Lower leg skin (tissue), 4 donors: ENCODE measurements at places on chromosomes 1 and 21.

DNA sequence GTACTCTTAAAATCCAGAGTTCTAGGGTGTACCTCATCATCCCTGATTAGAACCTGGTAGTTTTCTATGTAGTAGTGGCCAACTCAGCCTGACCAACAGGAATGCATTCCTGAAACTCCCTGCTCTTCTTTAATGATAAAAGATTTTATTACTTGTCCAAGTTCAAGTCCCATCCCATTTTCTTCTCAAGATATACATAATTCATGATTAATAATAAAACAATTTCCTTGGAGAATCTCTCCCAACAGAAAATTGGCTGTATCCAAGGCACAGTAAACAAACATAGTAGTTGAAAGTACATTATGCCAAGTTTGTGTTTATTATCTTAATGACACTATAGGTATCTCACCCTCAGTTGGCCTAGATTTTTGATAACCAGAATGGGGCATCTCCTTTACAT lies 714.1 kb upstream of the ADAMTS5 start:
- DNase-seq: no peak

- DNase-seq: no peak
Observed at GRCh38 chr1:71031426-71031825, 16.2 kb downstream of the PTGER3 start.

GRCh38 chr21:14210738-14211137 lies at the start of gene LIPI:
TSS of gene LIPI (minus strand) at chr21:14210955. CDS start at chr21:14210845, 110 bp downstream.
- DNase-seq: no peak

DNA sequence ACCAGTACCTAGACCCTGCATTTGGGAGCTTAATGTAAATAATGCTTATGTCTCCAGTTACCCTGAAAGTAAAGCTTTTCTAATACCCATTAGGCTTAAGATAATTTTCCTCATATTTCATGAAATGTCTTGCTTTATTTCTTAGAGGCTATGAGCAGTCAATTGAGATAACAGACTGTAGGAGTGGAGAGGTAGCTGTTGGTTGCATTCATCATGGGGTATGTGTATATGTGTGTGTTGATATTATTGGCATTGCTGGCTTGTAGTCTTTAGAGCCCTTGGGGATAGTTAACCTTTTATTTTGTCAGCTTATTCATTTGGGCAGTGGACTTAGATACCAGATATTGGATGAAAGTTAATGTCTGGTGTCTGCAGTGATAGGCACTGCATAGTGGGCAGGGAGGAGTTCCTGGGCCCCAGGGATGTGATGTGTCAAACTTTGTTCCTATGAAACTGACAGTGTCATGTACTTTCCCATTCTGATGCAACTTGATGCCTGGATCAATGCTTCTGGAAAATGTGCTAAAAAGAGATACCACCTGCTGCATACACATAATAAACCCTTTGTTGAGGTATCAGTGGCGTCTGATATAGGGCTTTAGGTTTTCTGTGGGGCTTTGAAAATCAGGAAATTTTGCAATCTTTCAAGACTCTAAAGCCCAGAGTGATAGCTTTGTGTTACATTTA lies 83.9 kb downstream of the MAST2 start:
- DNase-seq: no peak

DNA sequence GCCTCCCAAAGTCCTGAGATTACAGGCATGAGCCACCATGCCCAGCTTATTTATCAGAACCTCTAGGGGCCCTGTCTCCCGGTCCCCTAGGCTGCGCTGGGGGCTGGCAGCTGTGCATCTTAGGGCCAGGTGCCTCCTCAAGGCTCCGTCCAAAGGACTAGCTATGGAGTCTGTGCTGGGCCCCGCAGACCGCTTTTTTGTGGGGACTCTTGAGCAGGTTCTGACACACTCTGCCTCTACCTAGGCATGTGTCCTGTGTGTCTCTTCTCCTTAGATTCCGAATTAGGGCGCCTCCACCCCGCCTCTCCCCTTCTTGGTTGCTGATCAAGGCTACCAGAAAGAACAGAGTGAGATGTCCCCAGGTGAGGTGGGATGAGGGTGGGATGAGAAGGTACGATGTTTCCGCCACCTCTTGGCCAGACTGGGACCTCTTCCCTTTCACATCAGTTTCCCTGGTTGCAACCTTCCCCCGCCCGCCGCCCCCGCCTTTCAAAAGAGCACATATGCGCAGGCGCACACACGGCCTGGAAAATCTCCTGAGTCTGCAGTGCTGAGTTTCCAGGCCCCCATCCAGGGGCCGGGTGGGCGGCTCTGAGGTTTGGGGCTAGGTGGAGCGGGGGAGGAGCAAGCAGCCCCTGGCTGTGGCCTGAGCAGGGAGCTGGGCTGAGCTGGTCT lies 5.0 kb upstream of the PTPN7 start:
- no peak for DNase-seq
